CD4-positive, alpha-beta T cell treated with Interleukin-6 at 100 ng/mL for 8 hours (primary cell): ENCODE measurements at places on chromosomes 3 and 15.

- no peak for DNase-seq
These were observed 27.7 kb downstream of the HLTF start for GRCh38 chr3:149058602-149059001.

GRCh38 chr3:108175352-108175751 lies 46.9 kb downstream of the IFT57 start:
- DNase-seq = no peak

DNA sequence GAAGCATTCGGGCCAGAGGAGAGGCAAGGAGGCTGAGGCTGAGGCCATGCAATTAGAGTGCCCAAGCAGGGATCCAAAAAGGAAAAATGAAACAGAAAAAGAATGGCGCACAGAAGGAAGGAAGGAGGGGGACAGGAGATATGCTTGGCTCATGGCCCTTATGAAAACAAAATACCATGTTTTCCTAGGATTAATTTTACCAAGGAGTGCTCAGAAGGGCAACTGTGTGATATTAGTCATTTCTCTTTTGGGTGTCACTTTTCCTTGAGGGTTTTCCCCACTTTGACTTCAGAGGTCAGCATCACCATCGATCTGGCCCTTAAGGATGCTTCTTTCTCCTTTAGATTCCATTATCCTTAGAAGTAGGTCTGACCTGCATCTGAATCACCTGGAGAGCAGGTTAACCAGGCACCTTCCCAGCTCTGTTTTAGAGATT lies 1.4 kb downstream of the PARP14 start:
- no peak for DNase-seq

DNA sequence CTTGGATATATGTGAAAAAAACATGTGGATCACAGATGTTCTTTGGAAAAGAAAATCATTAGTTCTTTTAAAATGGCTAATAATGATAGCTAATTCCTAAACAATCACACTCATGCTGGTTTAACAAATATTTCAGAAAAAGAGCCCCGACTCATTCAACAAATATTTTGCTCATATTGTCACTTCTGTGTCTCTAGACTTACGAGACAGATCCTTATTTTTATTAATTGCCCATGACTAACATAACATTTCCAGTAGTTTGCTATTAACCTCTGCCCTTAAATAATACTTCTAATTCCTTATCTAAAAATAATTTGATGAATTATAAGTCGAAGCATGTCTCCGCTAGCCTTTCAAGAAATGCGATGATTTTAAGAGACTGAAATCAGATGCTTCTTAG lies 70.4 kb downstream of the SATB1 start:
- DNase-seq = no peak

DNA sequence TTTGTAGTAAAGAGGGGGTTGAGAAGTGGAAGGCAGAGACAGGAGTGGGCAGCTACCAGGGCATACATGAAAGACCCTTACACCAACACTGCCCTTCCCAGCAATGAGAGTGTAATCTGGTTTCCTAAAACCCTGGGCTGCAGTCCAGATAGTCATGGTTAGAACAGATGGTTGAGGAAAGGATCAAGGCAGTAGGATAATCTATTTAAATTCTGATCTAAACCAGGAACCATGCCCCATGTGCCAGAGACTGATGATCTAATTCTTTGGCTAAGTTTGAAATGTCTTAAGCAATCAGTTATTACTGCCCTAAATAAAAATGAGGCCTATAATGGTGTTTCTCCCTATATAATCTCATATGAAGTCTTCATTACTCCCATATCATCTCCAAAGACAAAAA lies 59.6 kb downstream of the PRTG start:
- DNase-seq = no peak

DNA sequence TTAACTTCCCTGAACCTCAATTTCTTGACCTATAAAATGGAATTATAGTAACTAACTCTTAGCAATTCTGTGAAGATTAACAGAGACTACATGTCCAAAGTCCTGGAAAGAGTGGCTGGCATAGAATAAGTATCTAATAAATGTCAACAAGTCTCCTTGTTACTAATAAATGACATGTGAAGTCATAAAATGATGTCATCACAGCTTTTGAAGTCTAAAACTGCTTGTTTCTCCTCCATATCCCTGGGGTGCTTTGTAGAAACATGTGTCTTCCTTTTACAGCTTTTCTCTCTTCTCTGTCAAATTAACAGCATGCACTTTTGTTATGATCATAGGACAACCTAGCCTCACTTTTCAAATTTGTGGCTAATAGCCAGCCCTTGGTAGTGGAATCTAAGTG lies 510.2 kb downstream of the NTRK3 start:
- no peak for DNase-seq

DNA sequence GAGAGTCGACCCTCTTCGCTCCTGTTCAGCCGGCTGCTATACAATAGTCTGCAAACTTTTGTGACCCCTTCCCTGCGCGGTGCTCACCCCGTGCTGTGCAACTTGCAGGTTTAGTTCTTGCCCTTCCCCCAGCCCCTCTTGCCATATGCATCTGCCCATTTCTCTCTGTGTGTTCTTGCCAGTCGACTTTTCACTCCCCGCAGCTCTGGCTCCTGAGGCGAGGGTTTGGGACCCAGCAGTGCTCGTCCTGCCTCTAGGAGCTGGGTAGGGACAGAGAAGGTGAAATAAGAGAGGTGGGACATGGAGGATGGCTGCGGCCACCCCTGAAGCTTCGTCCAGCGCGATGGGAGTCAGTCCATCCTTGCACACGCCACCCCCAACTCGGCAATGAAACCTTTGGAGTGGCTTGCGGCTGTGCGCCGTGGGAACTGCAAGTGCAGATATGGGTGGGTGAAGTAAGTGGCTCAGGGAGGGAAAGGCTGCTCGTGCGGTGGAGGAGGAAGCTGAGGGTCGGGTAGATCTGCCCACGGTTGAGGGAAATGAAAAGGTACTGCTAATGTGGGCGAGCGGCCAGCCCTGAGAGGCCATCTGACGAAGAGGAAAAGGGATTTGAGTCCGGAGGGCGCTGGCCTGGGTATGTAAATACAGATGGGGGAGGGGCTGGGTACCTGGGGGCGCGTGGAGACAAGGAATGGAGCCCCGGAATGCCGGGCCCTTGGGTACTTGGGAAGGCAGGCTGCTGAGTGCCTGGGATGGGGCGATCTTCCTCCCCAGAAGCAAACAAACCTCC lies 1.0 kb downstream of the LRRC3B start:
- no peak for DNase-seq

DNA sequence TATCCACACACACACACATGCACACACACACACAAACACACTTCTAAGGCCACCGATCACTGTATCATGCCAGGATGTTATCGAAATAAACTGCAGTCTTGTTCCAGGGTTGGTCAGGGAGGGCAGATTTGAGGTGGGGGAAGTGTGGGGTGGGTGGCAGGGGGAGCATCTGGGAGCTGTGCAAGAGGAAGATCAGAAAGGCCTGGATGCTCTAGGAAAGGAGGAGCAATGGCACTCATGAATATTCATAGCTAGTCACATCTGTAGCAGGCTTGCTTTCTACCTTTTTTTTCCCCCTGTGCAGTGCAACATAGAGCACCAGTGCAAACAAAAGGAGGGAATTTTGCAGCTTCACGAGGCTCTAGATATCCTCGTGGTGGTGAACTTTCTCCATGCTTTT lies 84.9 kb downstream of the MEIS2 start:
- DNase-seq = no peak

DNA sequence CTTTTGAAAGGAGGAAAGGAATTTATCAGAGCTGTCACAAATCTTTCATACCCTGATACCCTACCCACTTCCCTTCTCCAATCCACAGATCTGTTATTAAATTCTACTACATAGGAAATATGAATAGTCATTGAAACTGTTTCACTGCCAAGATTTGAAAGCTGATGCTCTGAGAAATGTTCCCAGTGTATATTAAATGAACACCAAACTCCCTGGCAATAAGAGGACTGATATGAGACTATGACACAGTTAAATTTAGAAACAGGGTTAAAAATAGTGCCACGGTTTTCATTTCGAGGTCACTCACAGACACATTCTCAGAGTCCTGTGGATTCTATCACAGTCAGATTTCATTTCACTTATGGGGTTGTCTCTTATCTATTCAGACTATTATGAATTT lies 27.2 kb upstream of the GBE1 start:
- no peak for DNase-seq

DNA sequence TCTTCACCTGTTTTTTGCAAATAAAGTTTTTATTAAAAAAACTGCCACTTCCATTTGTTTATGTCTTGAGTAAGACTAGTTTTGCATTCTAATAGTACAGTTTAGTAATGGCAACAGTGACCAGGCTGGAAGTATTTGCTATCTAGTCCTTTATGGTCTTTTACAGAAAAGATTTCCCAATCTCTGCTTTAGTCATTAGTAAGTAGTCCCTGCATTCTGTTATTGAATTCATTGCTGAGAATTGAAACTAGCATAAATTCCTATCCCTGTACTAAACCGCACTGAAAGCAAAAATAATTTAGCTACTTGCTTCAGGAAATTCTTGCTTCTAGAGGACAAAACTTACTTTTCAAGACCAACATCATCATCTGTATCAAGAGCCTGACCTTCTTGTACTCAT lies 46.2 kb downstream of the CNTN6 start:
- DNase-seq = no peak
